ENCODE measurements at places on chromosomes 16 and 17.

GRCh38 chr17:352421-353212, at the start of gene RPH3AL:
RPH3AL (minus strand) TSS chr17:352807; CDS start chr17:327543, 25,264 bp downstream.
- no peak for DNase-seq

- no peak for DNase-seq
Measured at GRCh38 chr16:19919142-19919541, 34.5 kb upstream of the GPRC5B start.

DNA sequence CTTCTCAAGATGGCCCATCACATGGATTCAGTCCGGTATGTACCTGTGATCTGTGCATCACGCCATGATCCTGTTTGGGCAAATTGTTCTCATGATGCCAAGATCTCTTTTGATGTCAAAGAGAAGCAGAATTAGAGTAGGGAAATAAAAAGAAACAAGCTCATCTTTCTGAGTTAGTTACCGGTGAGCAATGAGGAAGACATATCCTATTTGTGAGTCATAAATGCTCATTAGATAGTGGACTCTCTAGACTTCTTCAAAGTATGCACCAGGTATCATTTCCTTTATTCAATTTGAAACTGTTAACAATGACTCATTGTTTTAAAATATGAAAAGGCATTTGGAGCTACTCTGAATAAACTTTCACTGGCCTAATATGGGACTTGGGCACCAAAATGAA, 8.0 kb upstream of the KRTAP4-12 start:
- no peak for DNase-seq

- no peak for DNase-seq
Measured at GRCh38 chr17:43030137-43030767, 5.2 kb downstream of the RND2 start.

DNA sequence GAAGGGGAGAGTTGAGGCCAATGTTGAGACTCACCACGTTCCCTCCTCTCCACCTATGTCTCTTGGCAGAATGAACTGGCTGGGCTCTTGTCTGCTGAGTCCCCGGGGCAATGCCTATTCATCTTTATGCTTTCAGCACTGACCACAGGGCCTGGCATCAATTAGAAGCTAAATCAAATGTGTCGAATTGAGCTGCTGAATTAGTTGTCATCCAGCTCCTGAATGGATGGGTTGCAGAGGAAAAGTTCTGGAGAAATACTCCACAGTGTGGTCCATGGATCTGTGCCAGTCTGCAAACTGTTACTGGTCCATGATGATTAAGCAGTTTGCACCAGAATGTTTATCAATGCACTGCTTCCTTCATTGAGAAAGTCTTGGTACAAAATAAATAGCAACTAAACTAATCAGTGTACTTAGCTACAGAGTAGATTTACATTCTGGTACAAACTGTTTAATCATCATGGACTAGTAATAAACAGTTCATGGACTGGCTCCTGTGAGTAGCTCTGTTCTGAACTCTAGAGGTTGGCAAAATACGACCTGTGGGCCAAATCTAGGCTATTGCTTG, 4.6 kb downstream of the CNGB1 start:
- DNase-seq: no peak

DNA sequence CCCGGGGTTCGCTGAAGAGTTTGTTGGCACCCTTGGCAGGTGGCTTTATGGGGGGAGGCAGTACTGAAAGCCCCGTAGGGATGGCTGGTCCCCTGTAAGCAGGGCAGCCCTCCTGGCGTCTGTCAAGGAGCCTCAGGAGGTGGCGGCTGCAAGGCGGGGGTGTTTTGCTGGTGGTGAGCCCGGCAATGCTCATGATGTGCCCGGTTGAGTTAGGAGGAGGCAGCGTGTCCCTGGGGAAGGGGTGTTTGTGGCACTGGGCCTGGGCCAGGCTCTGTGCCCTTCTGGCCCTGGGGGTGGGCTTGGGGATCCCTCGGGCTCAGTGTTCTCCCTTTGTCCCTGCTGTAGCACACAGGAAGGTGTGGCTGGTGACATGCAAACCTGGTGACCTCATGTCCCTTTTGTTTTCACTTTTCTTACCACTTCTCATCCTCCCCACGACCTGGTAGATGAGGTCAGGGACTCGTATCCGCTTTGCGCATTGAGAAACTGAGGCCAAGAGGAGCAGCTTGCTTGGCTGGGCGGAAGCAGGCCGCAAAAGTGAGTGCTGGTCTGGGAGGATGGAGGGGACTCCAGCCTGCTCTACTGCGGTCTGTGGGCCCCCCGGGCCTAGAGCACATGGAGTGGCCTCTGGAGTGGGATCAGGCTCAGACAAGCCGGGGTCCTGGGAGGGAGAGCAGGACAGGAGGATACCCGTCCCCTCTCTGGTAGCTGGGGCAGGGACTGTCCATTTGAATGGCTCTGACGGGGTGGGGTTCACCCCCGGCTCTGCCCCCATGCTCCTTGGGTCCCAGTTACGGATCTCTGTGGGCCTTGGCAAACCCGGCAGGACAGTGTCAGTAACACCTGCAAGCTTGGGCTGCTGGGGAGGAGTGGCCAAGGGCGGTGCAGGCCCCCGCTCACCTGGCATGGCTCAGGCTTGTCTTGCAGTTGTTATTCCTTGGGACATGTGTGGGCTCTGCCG, 2.2 kb downstream of the SNN start:
- DNase-seq: no peak

DNA sequence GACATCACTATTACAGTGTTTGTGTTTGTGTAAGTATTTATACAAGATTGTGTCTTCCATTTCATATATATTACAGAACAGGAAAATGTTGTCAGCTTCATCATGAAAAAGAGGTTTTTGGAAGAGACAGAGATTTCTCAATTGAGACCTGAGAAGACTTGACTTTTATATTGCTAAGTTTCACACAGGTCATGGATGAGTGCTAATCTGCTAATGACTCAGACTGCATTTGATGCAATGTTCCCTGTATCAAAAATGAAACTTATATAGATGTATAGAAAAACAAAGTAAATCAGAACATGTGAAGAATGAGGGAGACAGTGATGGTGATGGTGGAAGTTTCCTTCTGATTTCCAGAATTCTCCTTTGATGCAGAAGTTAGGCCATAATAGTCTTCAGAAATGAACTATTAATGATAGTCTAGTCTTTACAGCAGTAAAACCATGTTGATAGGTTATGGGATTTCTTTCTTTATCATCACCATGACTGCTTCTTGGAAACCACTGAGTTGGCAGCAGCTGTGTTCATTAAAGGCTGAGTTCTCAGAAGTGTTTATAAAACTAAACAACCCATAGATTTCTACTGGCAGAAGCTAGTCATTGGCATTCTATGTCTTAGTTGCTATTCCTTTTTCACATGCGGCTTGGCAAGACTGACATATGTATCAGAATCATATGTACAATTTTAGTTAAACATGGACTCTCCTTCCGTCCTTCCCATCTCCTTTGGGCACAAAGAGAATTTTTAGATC, 56.1 kb downstream of the PCTP start:
- DNase-seq: no peak

DNA sequence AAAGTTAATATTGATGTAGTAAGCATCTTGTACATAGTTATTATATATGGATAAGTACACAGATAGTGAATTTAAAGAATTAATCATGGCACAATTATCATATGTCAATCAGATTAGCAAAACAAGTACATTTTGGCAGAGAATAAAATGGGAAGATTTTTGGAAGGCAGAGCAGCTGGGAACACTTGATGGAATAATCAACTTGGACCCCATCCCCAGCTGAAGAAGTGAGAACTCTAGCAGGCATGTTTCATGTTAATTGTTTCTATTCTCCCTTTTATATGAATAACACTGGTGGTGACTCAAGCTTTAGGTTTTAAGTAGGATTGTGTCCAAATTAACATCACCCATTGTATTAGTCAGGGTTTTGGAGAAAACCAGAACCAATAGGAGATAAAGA, 198.7 kb downstream of the KCNJ2 start:
- DNase-seq: no peak

DNA sequence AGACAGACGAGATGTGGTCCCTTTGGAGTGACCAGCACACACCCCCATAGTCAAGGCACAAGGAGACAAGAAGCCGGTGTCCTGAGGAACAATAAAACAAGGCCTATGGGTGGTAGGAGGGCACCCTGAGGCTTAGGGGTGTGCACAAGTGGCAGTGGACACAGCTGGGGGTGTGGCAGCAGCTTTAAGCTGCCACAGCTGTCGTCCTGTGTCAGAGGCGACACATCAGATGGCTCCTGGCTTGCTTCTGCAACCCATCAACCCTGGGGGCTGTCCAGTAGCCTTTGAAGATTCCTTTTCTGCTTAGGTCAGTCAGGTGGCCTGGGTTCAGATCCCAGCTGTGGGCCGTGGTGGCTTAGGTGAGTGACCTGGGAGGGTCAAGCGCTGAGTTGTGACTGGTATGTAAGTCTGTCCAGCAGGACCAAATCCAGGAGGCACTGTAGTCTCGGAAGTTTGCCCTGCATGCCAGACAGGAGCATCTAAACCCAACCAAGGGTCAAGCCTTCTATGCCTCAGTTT, 15.8 kb downstream of the DRC3 start:
- DNase-seq: no peak
